ENCODE measurements at places on chromosomes 6 and 20.

GRCh38 chr6:88574651-88575050, 388.8 kb downstream of the RNGTT start:
- no peak for DNase-seq

DNA sequence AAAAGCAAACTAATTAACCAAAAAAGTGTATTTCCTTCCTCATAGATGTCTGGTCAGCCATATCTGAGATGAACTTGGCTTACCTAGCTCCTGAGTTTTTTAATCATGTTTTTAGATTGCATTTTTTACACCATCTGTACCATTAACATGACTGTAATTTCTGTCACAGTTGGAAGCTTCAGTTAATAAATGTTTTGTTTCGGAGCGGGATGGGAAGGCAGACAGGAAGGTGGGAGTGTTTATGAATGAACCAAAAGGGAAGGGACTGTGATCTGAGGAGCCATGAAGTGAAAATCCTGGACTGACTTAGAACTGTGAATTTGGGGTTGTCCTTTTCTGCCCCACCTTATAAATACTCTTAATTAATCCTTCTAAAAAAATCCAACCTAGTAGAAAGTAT, 445.6 kb upstream of the SOX4 start:
- no peak for DNase-seq

GRCh38 chr6:73696966-73697655, 1.1 kb downstream of the CD109 start:
- DNase-seq = peak; percentile 32

DNA sequence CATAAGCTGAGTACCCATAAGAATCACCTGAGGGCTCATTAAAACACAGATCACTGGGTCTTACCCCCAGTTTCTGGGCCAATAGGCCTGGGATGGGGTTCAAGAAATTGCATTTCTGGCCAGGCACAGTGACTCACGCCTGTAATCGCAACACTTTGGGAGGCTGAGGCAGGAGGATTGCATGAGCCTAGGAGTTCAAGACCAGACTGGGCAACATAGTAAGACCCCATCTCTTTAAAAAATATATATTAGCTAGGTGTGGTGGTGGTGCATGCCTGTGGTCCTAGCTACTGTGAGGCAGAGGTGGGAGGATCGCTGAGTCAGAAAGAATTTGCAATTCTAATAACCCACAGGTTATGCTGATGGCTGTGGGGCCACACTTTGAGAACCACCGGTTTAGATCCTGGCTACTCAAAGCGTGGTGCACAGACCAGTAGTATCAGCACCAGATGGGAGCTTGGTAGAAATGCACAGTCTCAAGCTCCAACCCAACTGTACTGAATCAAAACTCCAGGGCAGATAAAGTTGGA, 2.0 kb downstream of the CCM2L start:
- no peak for DNase-seq

- peak; percentile 10 for DNase-seq
These were observed 89.9 kb downstream of the GPR6 start for GRCh38 chr6:110067837-110068591.

DNA sequence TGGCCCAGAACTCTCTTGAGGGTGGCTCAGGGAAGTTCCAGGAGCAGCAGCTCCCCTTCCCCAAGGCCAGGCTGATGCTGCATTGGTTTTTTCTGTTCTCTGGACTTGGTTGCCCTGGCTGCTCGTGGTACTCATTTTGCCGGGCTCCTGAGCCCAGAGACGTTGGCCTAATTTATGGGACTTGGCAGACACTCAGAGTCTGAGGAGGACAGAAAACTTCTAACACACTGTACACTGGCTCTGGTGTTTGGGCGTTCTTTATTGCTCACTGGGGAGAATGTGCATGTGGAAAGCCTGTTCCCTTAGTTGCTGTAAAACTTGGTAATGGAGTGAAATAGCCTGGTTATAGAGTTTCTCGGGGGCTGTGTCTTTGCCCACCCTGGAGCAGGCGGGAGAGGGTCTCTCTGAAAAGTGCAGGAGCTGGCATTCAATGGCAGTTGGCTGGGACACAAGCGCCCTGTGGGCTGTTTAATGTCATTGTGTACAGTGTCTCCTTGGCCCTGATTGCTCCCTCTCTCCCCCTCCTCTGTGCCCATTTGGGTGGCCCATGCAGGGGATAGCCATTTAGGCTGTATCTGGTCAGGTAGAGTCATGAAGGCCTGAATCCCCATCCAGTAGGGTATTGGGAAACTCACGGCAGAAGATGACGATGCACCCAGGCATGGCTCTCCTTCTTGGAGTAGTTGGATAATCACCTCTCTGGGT, 109.3 kb downstream of the CDC5L start:
- no peak for DNase-seq

DNA sequence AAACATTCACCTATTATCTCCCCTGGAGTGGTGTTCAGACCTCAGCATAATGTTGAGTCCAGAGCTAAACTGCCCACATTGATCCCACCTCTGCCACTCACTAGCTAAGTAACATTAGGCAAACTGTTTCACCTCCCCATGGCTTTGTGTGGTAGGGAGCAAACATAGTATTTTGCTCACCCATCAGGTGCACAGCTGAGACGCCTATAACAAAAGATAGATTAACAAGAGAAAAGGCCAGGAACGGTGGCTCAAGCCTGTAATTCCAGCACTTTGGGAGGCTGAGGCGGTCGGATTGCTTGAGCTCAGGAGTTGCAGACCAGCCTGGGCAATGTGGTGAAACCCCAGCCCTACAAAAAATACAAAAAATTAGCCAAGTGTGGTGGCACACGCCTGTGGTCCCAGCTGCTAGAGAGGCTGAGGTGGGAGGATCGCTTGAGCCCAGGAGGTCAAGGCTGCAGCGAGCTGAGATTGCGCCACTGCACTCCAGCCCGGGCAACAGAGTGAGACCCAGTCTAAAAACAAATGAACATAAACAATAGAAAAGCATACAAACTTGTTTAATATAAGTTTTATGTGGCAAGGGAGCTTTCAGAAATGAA, 91.6 kb downstream of the MAP3K7 start:
- DNase-seq = no peak

- peak; percentile 92 for DNase-seq
These were observed 23.9 kb downstream of the MAP7 start for GRCh38 chr6:136526196-136526930.

DNA sequence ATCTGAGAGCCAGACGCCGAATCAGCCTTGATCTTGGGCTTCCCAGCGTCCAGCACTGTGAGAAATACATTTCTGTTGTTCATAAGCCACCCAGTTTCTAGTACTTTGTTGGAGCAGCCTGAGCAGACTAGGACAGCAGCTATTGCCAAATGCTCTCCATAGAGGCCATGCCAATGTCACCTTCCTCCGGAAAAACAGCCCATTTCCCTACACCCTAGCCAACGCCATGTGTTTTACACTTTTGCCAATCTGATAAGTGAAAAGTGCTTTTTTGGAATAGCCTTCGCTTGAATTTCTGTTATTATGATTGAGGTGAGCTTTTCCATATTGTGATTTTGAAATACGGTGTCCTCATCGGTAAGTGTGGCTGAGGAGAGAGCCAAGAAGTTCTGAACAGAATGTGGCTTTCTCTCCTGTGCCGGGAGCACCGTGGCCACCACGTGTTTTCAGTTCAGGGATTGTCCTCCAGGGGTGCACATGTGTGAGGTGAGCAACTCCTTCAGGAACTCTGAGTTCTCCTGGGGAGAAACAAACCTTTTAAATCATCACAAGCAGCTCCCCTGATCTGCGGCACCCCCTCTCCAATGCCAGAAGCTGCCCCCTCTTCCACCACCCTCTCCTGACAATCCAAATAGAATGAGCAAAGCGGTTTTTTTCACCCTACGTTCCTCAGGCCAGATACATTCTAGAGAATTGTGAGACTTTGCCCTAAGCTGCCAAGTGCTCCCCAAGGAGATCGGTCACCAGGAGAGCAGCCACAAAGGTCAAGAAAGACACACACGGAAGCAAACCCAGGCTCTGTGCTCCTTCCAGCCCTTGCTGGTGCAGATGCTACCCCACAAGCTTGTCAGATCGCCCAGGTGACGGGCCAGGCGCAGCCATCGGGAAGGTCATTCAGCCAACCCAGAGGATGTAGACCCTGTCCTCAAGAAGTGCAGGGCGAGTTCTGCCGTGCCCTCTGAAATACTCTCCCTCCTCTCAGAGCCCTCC, 36.0 kb downstream of the TAF8 start:
- peak; percentile 44 for DNase-seq

- DNase-seq = peak; percentile 50
These were observed 263.2 kb upstream of the RNF217 start for GRCh38 chr6:124699038-124699437.

DNA sequence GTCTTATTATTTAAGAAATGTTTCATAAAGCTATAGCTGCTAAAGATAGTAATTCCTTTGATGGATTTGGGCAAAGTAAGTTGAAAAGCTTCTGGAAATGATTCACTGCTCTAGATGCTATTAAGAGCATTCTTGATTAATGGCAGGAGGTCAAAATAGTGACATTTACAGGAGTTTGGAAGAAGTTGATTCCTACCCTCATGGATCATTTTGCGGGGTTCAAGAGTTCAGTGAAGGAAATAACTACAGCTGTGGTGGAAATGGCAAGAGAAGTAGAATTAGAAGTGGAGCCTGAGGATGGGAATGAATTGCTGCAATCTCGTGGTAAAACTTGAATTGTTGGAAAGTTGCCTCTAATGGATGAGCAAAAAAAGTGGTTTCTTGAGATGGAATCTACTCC, 316.1 kb downstream of the UTRN start:
- DNase-seq = no peak

- DNase-seq = peak; percentile 76
These were observed 86.2 kb downstream of the VEGFA start for GRCh38 chr6:43856005-43856765.

- no peak for DNase-seq
These were observed 371.4 kb upstream of the ID4 start for GRCh38 chr6:19465760-19466159.

GRCh38 chr6:1403851-1404712, 14.7 kb downstream of the FOXF2 start:
- no peak for DNase-seq

DNA sequence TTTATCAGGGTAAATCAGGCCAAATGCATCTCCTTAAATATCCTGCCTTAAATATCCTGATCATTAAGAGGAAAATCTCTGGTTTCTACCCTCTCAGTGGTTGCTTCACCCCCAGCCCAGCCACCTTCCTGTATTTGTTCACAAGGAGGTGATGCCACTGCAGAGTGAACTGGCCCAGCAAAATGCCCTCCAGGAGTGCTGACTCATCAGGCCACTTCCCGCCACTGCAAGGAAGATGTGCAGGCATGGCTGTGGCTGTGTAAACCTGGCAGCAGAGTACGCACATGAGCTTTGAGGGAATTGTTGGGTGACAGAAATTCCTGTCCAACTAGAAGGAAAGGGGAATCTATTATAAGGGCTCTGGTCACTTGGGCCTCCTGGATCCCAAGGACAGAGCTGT, 13.8 kb downstream of the NQO2 start:
- DNase-seq = peak; percentile 46

DNA sequence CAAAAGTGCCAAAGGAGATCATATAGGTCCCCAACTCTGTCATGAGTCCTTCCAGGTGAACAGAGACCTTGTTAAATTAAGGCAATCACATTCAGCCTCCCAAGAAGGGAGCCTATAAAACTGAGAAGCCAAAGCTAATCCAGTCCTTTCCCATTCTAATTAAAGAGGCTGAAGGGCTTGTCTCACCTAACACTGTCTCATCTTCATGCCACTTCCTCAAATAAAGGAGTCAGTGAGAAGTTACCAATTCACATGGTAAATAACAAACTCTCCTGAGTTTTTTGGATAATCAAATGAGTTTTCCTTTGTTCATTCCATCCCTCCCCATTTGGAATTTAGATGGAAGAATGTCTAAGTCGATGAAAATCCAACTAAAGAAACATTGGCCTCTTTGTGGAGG, 242.8 kb downstream of the UST start:
- DNase-seq = peak; percentile 18

GRCh38 chr6:35016502-35017321, 124.4 kb downstream of the TCP11 start:
- DNase-seq = no peak

DNA sequence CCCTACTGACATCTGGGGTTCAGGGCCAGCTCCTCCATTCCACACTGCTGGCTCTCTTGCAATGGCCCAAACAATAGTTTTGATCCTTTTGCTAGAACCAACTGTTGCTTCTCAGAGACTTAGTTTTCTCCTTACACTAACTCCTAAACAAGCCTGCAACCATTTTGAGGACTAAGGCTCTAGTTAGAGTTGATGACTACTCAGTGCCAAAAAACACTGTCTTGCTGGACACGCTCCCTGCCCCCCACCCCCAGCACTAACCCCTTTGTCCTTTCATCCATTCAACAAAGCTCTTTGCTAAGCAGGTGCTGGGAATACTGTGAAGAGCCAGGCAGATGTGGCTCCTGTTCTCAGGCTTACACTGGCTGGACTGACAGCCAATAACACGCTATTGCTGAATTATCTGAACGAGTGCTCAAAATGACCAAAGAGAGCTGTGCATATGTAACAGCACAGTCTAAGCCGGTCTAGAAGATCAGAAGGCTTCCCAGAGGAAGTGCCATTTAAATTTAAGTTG, 17.6 kb downstream of the GCLC start:
- DNase-seq = peak; percentile 11

GRCh38 chr20:37836926-37837325, 66.0 kb upstream of the VSTM2L start:
- no peak for DNase-seq

DNA sequence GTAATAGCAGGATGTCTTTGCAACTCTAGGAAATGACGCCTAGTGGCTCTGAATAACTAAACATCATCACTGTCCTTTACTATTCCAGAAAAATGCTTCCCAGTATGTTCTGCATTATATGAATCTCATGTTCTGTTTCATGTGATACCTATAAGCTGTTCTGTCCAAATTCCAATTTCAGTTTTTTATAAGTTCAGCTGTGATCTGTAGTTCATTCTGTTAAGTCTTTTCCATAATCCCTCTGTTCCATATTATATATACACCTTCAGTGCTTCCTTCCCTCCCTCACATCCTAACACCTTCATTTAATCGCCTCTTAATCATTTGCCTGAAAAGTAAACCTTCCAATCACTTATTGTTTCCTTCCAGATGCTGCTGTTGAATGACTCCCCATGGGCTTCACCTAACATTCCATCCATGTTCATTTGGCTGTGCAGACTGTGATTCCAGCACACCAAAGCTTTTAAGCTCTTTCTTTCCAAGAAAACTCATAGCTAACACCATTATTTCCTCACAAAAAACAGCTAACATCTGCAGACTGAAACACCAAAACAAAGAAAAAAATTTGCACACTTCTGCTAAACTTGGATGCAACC, 18.6 kb downstream of the HMGCLL1 start:
- no peak for DNase-seq

DNA sequence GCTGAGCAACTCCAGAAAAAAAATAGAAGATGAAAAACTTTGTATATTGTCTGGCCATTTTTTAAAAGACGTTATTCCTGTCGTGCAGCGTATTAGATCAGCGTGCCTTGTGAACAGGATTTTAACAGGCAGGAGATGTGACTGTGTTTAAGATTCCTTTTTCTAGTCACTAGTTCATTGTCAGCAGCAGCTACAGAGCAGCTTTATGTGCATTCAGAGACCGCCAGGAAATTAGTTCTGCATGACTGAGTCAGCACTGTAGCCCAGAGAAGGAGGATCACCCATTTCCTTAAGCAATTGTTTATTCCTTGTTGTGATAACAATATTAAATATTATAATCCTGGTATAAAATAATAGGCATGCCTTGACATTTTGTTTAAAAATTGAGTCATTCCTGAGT, 75.4 kb upstream of the ADGRB3 start:
- DNase-seq = peak; percentile 56

- DNase-seq = peak; percentile 95
These were observed 19.0 kb upstream of the UTRN start for GRCh38 chr6:144266091-144266649.

Data from mesendoderm (in vitro differentiated cells).